Heart right ventricle (tissue), 16 donors: ENCODE measurements at places on chromosomes 12 and 14. TPM values are rescaled to one million over a fixed set of nuclear protein-coding genes. Genes with fewer than 3 reads are reported as not detected.

DNA sequence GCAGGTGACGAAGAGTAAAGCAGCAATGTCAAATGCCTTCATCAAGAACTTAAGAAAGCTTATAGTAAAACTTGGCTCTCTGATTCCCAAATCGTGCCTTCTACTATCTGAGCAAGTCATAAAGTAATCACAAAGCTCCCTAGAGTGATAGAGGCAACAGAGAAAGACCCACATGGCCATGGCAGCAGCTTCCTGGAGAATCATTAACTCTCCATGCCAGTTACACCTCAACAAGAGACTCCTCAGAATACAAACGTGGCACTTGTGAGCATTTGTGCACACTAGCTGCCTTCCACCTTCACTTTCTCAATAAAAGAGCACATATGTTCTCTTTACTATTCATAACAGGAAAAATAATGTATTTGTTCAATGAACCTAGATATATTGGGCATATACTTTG is 48.0 kb downstream of the PLCZ1 start:
- no peak for DNase-seq

Gene KCNC2
- total RNA-seq, result not detected

GRCh38 chr14:74595006-74595735 is 16.9 kb downstream of the LTBP2 start:
- peak; percentile 87 for DNase-seq

Gene ACSM4
- total RNA-seq, result not detected

GRCh38 chr12:60094436-60094835 is 498.6 kb downstream of the SLC16A7 start:
- DNase-seq, result no peak

GRCh38 chr14:100332797-100333196 is 9.7 kb downstream of the SLC25A47 start:
- DNase-seq, result no peak

Gene GLT8D2
- 6.9 TPM for total RNA-seq

GRCh38 chr12:71888521-71888920 is 49.0 kb downstream of the TBC1D15 start:
- no peak for DNase-seq

GRCh38 chr14:55221968-55222367 is 30.6 kb upstream of the DLGAP5 start:
- DNase-seq, result no peak

DNA sequence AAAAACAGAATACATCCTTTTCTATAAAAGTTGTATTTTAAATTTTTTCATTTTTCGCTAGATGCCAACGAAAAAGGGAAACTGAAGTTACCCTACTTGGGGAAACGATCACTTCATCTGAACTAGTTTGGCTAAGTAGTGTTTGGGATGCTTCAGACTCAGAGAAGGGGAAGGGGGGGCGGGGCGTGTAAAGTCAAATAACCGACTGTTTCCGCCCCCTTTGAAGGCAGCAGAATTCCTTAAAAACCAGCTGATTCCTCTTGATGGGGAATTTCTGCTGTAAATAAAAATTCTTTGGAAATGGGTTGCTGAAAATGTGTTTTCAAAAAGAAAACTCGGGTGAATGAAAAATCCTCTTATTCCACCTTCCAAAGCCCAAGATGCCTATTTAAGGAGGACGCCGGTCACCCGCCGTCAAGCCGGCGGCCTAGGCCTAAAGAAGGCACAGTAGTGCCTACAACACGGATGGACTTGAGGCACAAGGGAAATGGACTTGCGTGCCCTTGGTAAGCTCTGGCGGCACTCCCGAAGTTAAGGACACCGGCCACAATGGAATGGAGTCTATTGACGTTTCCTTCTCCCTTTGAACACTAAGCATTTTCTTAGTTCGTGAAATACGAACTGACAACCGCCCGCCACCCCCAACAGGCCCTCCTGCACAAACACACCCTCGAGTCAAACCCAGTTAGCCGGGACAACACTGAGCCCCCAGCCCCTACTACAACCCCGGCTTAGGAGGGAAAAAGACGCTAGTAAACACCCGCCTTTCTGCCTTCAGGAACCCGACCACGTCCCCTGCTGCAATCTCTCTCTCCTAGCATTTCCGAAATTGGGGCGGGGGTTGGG is 1.9 kb downstream of the ATXN2 start:
- peak; percentile 48 for DNase-seq
